ENCODE measurements at places on chromosomes 12 and 14.

GRCh38 chr14:54435500-54435981 is 5.6 kb downstream of the CNIH1 start:
- no peak for DNase-seq

- no peak for DNase-seq
Observed at GRCh38 chr14:101733211-101733610, 28.3 kb upstream of the PPP2R5C start.

DNA sequence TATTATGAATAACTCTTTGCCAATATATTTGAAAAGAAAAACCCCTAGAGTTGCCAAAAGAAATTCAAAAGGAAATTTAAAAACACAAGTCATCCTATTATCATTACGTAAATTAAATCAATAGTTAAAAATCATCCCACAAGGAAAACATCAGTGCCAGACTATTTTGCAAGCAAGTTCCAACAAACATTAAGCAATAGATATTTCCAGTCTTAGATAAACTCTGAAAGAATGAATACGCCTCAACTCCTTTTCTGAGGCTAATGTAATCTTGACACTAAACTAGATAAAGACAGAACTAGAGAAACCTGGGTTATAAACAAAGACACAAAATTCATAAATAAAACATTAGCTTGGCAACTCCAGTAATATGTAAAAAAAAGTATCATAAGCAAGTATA is 245.9 kb downstream of the FOXN3 start:
- no peak for DNase-seq

- DNase-seq = no peak
Observed at GRCh38 chr12:108690542-108691174, 40.7 kb downstream of the CORO1C start.

GRCh38 chr12:12159988-12160387 is 89.2 kb downstream of the BCL2L14 start:
- DNase-seq = no peak

GRCh38 chr12:67669217-67669933 is 20.8 kb downstream of the DYRK2 start:
- no peak for DNase-seq

GRCh38 chr14:96567289-96567899 is 65.2 kb downstream of the PAPOLA start:
- DNase-seq = no peak

DNA sequence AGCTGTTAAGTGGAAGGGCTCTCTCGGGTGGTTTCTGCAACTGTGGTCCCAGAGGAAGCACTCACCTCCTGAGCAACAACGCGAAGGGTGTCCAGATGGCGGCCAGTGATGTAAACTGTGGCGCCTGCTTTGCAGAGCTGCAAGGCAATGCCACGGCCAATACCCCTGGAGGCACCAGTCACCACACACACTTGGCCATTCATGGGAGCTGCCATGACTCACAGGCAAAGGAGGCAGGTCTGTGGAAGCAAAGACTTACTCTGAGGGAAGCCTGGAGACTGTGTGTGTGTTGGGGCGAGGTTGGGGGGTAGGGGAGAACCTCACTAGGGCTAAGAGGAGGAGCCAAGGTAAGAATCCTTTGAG is 707 bp downstream of the DHRS1 start:
- DNase-seq = no peak

DNA sequence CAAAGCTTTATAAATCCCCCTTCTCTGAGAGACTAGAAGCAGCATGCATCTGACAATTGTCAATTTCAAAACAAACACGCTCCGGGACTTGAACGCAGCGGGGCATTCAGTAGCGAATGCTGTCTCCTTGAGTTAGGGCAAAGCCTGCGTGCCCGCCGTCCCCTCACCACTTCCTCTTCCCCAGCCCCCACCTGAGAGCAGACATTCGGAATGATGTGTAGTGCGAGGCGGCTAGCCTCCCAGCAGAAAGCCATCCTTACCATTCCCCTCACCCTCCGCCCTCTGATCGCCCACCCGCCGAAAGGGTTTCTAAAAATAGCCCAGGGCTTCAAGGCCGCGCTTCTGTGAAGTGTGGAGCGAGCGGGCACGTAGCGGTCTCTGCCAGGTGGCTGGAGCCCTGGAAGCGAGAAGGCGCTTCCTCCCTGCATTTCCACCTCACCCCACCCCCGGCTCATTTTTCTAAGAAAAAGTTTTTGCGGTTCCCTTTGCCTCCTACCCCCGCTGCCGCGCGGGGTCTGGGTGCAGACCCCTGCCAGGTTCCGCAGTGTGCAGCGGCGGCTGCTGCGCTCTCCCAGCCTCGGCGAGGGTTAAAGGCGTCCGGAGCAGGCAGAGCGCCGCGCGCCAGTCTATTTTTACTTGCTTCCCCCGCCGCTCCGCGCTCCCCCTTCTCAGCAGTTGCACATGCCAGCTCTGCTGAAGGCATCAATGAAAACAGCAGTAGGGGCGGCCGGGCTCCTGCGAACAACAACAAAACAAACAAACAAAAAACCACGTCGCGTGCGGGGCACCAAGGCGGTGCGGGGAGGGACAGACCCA is 2.2 kb downstream of the PRMT8 start:
- no peak for DNase-seq

- DNase-seq = no peak
Observed at GRCh38 chr12:25830456-25830855, 128.0 kb upstream of the RASSF8 start.

DNA sequence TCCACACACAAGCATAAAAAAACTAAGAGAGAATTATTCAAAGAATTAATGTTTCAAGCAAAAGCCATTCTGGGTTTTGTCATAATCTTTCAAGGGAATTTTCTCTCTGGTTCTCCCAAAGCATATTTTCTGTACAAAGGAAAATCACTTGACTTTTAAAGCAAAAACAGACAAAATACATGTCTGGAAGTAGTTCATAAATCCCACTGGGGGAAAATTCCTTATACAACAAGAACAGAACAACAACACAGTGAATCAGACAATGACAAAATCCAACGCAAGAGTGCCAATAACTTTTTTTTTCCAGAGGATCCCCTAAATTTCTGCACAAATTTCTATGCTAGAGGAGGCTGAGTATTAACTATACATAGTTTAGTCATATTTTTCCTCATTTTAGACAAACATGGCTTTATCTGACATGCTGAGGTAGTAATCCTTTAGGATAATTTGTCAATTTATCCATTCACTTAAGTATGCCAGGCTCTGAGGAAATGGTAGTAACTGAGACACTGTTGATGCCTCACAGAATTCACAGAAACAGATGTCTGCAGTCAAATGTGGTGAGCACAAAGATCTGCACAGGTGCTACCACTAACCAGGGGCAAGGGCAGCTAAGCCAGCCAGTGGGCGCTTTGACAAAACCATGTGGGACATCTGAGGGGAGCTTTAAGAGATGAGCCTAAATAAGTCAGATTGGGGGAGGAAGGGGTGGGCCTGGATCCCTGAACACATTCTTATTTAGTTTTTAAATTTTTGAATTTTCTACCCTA is 38.0 kb downstream of the GRIP1 start:
- no peak for DNase-seq

DNA sequence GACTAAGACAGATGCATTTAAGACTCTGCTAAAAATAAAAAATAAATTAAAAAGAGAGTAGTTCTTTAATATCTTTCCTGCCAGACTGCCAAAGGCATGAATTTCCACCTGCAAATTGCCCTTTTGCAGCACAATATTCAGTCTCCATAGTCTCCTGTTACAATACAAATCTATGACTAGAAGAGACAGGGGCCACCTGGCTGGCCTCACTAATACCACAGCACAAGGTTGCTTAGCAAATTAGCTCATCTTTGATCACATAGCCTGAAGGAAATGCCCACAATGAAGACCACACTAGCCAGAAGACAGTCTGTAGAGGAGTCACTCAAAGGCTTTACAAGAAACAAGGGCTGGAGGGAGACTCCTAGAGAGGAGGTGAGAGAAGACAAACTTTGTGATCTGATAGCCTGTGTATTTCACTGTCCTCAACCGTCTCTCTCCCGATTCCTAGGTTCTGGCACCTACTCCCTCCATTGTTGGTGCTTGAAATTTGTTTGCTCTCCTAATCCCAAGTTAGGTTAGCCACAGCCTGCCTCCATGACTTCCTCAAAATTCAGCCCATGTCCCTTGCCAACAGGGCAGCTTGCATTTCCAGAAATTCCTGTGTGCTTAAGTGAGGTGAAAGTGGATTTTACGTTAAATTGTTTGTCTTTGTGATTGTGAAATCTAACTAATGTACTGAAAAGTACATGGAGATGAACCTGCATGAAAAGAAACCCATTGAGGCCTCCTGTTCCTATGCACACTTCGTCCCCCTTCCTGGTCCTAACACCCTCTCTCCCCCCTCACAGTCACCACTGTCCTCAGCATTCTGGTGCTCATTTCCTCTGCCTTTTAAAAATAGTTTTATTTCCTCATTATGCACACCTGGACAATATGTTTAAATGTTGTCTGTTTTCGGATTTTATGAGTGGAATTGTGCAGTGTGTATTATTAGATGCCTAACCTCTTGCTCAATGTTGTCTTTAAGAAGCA is 88.7 kb upstream of the PLXNC1 start:
- no peak for DNase-seq

DNA sequence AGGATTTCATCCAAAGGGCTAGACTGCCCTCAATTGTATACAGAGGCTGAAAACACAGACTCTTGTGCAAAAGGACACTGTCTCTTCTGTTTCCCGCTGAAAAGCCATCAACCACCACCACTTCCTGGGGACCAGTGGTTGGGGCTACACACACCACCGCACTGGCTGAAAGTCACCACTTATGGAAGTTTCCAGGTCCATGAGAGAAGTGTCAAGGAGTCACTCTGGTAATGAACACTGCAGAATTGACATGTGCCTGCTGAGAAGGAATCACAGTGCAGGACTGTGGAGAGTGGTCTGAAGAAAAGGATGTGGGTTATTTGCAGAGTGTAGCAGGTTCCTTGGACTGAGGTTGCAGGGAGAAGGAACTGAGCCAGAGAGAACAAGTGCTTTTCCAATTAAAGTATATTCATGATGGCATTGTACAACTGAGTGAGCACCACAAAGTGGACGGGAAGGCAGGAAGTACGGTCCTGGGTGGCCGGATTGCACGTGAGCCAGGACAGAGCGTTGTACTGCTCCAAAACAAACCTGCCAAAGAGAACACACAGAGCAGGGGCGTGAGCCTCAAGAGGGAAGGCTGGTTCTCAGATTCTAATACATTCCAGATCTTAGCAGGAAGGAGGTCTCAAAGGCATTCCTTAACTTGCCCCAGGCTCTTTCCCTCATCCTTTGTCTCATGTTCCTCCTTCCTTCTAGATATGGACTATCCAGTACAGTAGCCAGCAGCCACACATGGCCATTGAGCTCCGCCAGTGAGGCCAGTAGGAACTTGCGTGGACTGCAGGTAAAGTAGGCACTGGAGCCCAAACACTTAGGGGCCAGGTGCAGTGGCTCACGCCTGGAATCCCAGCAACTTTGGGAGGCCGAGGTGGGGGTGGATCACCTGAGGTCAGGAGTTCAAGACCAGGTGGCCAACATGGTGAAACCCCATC is 316.4 kb downstream of the MED13L start:
- DNase-seq = no peak

DNA sequence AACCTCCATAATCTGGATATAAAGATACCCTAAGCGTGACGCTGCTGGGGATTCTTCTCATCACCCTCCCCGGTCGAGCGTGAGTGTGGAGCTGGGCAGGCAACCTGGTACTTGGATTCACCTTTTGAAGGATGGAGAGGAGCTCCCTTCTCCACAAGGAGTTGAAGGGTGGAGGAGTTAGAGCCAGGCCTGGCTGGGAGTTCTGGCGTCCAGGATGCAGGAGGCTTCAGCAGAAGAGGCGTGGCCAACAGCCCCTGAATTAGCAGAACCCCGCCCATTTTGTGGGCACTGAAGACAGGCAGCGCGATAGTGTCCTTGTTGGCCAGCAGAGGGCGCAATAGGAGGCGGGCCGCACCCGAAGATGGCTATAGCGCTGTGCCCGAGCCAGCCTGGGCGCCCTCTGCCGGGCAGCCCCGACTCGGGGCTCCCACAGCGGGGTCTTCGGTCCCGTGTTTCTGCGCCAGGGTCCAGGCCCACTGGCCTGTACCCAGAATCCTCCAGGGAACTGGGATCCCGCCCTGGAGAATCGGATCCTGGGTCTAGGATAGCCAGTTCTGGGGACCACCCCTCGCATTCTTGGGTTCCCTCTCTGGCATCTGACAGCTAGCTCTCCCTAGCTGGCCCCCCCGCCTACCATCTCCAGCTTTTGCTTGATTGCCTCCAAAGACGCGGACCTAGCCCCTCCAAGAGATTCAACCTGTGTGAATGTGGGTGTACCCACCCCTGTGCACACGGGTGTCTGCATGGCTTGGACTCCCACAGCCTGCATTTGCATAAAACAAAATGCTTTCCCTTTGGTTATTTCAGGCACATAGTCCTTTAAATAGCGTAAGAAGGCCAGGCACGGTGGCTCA is 26.0 kb upstream of the SMUG1 start:
- peak; percentile 78 for DNase-seq

- DNase-seq = no peak
Observed at GRCh38 chr12:82912406-82912805, 225.7 kb downstream of the TMTC2 start.

DNA sequence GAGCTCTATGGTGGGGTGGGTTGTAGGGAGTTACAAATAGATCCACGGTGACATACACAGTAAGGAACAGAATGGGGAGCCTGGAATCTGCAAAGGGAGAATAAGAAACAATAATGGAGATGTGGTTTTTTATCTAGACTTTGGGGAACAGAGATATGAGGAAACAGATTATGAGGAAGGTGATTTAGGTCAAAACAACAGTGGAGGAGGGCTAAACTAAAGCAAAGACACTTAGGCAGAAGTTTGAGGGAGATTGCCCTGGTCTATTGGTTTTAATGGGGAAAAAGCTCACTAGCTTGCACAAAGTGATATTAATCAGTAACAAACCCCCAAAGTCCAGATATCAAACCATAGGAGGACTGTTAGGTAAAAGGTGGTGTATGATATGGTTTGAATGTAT is 144.5 kb upstream of the DYRK2 start:
- no peak for DNase-seq

- DNase-seq = no peak
Observed at GRCh38 chr12:65853489-65854157, 29.3 kb downstream of the HMGA2 start.

DNA sequence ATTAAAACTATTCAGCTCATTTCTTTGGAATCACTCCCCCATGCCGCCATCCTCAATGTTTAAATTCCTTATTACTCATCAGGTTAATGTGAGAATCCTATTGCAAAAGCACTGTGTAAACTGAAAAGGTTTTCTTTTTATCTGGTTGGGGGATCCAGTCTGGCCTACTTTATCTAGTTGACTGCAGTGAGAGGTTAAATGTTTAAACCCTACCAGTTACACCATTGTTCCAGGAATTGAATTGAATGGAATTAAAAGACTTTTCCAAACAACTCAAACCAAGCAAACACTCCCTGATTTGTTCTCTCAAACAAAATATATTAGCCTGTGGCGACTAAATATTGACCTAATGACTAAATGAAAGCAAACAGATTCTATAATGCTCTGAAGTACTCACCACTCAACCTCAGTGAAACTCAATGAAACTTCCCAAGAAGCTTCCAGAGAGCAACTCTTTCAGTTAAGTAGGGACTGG is 100.5 kb downstream of the VEZT start:
- DNase-seq = no peak

DNA sequence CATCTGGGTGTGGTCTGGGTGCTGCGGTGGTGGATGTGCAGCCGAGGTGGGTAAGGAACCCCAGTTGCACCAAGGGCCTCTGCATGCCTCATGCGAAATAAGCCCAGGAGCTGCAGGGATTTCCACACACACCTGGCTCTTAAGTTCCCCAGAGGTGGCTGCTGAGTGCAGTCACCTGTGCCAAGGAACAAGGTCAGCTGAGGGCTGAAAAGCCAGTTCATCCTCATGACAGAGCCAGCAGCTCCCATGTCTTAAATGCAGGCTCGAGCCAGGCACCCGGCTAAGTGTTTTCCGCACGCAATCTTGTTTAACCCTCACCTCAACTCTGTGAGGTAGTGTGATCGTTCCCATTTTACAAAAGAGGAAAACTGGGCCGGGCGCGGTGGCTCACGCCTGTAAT is 9.7 kb downstream of the HVCN1 start:
- DNase-seq = no peak
